Naive thymus-derived CD4-positive, alpha-beta T cell (primary cell): ENCODE measurements at places on chromosomes 1 and 21. TPM values are rescaled to one million over a fixed set of nuclear protein-coding genes. Genes with fewer than 3 reads are reported as not detected.

GRCh38 chr1:221334062-221334461 lies 407.8 kb downstream of the DUSP10 start:
- no peak overlapping the region for H3K4me3 ChIP-seq
- H3K36me3 ChIP-seq, result no peaks in the 10 kb centered on the region
- no peak overlapping the region for H3K27ac ChIP-seq
- DNase-seq, result no peak

GRCh38 chr1:245188403-245188802 lies 33.6 kb downstream of the KIF26B start:
- no peaks in the 10 kb centered on the region for H3K36me3 ChIP-seq
- no peak overlapping the region for H3K4me3 ChIP-seq
- no peaks in the 10 kb centered on the region for H3K4me1 ChIP-seq
- H3K27me3 ChIP-seq, result no peaks in the 10 kb centered on the region
- no peak overlapping the region for H3K27ac ChIP-seq
- no peak for DNase-seq

The AJAP1 gene
- total RNA-seq, result 1.3 TPM

- no peak for DNase-seq
- H3K4me3 ChIP-seq, result no peak overlapping the region
- H3K4me1 ChIP-seq, result no peaks in the 10 kb centered on the region
- no peaks in the 10 kb centered on the region for H3K27me3 ChIP-seq
These were observed 1044.4 kb downstream of the PLA2G4A start for GRCh38 chr1:187873126-187873525.

The PRRX1 gene
- not detected for total RNA-seq

- H3K4me3 ChIP-seq, result no peak overlapping the region
- no peak for DNase-seq
- no peaks in the 10 kb centered on the region for H3K27me3 ChIP-seq
- no peaks in the 10 kb centered on the region for H3K4me1 ChIP-seq
- H3K36me3 ChIP-seq, result no peaks in the 10 kb centered on the region
These were observed 9.5 kb downstream of the SLC45A3 start for GRCh38 chr1:205670611-205671430.

The MRPL9 gene
- 81.5 TPM for total RNA-seq

- no peak for DNase-seq
- H3K27ac ChIP-seq, result no peak overlapping the region
- peaks cover 14% of the 10 kb centered on the region for H3K4me1 ChIP-seq
- no peak overlapping the region for H3K4me3 ChIP-seq
- no peaks in the 10 kb centered on the region for H3K27me3 ChIP-seq
These were observed 6.4 kb upstream of the TMCO2 start for GRCh38 chr1:40241362-40241761.
